ENCODE measurements at places on chromosomes 12 and 14.

DNA sequence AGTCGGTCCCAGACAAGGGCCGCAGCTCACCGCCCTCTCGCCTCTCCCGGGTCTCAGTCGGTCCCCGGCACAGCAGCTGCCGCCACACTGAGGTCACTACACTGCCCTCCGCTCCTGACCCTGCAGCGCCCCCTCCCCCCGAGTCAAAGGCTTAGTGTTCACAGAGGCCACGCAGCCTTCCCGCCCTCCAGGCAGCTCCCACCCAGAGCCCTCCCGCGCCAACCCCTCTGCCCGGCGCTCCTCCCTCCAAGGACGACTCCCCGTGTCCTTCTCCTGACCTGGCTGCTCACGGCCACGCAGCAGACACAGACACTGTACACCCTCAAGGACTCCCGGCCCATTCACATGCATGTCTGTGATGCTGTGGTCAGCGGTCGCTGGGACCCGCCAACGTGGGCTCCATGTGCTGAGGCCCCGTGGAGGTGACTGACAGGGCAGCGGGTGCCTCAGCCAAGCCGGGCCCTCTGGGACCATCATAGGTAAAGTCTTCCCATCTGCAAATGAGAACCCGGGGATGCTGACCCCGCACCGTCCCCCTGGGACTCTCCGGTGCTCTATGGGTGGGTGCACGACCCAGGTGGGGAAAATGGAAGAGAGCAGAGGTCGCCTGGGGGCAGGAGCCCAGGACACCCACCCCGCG is 16.3 kb upstream of the GALNT9 start:
- no peak overlapping the region for H3K27ac ChIP-seq
- no peaks in the 10 kb centered on the region for H3K36me3 ChIP-seq
- H3K4me3 ChIP-seq: no peak overlapping the region
- H3K27me3 ChIP-seq: peaks cover 52% of the 10 kb centered on the region

GRCh38 chr12:62899568-62900390 is 35.2 kb downstream of the PPM1H start:
- peaks cover 15% of the 10 kb centered on the region for H3K4me1 ChIP-seq
- DNase-seq: no peak
- peaks cover 1% of the 10 kb centered on the region for H3K36me3 ChIP-seq
- H3K27me3 ChIP-seq: no peaks in the 10 kb centered on the region
- no peak overlapping the region for H3K4me3 ChIP-seq

- no peaks in the 10 kb centered on the region for H3K36me3 ChIP-seq
- no peak overlapping the region for H3K4me3 ChIP-seq
- peaks cover 12% of the 10 kb centered on the region for H3K27me3 ChIP-seq
- no peak overlapping the region for H3K27ac ChIP-seq
- DNase-seq: no peak
- H3K4me1 ChIP-seq: no peaks in the 10 kb centered on the region
Observed at GRCh38 chr14:55846826-55847446, 266.9 kb downstream of the KTN1 start.

- H3K4me3 ChIP-seq: no peak overlapping the region
- DNase-seq: no peak
- no peaks in the 10 kb centered on the region for H3K36me3 ChIP-seq
- no peaks in the 10 kb centered on the region for H3K27me3 ChIP-seq
- peaks cover 42% of the 10 kb centered on the region for H3K4me1 ChIP-seq
- H3K27ac ChIP-seq: no peak overlapping the region
Observed at GRCh38 chr12:32532951-32533350, 133.6 kb downstream of the FGD4 start.

Measured in mesothelial cell of epicardium (in vitro differentiated cells).